ENCODE measurements at places on chromosomes 3 and 15.

- no peak for DNase-seq
Measured at GRCh38 chr15:57313134-57313483, 63.2 kb upstream of the CGNL1 start.

GRCh38 chr15:99979371-99979770 lies 246.1 kb upstream of the LYSMD4 start:
- DNase-seq, result no peak

- DNase-seq, result no peak
Measured at GRCh38 chr15:70539912-70540530, 223.3 kb downstream of the UACA start.

GRCh38 chr3:172846706-172847105 lies 96.2 kb downstream of the ECT2 start:
- no peak for DNase-seq

DNA sequence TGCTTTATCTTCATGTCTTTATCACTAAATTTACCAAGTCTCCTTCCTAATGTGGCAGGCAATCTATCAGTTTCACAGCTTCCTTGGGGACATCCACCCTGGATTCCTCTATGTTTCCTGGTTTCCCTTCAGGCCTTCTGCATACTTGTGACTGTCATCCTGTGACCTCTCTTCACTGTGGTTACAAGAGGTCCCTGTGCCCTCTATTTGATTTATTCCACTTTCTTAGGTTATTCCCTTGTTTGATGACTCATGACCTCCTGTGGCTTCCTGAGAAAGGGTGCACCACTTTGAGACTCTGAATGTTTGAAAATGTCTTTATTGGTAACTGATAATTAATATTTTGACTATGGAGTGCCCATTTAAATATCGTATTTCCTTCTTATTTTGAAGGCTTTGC lies 60.5 kb upstream of the KY start:
- no peak for DNase-seq

DNA sequence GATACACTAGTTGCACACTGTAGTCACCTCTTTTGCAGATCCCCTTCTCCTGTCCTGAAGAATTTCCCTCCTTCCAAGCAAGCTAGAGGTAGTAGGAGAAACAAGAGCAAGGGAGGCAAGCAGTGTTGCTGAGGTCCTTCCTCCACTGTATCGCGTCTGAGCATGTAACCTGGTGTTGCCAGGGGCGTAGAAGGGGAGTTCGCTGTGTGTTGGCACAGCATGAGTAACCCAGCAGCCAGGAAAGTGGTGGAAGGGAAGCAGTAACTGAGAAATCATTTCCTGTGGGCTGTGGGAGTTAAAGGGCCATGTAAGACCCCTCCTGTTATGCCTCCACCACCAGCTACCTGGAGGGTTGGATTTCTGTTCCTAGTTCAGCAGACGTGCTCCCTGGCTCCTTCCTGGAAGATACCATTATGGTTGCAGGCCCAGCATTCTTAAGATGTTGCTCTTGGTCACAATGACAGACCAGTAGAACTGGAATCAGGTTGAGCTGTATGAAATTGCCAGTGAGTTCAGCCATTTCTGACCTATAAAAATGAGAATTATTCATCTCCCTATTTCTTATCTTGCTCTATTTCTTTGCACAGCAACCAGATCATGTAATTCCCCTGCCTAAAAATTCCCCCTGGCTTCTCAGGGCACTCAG lies 215.3 kb upstream of the TOPAZ1 start:
- no peak for DNase-seq

DNA sequence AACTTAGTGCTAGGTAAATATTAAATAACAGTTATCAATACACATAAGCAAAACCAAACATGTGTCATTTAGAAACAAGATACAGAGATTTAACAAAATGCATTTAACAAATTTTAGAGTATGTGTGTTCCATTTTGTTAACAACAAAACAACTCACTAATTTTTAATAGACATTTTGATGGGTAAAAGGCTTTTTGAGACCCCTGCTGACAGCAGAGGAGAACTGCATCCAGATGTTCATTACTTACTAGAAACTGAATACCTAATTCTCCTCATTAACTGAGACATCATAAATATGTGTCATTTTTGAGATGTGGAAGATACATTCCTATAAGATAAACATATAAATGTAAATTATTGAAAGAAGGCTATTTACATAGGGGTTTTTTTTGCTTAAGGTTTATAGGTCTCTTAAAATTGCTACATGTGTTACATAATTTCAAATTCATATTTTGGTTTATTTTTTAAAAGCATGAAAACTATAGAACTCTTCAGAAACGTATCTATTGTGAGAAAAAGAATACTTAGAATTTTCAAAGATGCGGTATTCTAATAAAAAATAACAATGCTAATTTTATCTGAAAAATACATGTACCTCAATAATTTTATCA lies 1009.8 kb downstream of the TUSC7 start:
- peak; percentile 19 for DNase-seq

DNA sequence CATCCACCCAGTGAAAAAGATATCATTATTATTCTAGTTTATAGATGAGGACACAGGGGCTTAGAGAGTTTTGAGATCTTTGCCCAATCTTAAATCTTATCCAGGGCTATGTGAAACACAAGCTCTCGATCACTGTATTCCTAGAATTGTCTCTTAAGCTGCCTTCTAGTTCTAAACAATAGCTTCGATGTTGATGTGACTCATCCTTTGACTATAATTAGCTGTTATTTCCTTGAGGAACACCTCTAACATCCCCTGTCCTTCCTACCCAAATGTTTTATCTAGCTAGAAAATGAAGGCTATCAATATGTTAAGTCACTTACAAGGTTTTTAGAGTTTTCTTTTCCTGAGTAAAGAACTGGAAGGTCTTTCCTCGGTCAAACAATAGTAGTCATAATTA lies 83.1 kb upstream of the STAC start:
- no peak for DNase-seq

DNA sequence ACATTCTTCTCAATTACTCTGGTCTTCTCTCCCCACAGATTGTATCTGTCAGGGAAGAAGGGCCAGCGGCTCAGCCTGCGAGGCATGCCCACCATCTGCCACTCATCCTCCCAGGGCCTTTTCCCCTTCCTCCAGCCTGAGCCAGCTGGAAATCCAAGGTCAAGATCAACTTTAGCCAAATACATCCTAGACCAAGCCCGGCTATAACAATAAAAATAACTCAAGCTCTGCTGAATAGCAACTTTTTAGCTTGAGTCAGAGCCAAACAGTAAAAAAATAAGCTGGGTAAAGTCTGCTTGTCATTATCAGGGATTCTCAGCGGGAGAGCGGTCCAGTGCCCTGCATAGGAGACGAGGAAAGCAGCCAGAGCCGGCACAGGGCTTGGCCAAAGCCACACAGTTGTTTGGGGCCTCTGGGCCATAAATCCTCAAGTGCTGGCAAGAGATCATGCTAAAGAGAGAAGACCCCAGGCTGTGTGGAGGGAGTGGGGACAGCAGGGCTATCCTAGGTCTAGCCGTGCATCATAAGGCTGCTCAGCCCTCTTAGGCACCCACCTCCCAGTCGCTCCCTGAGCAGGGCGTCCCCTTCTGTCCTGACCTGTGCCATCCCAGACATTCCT lies 76.2 kb upstream of the HERC1 start:
- DNase-seq, result no peak

DNA sequence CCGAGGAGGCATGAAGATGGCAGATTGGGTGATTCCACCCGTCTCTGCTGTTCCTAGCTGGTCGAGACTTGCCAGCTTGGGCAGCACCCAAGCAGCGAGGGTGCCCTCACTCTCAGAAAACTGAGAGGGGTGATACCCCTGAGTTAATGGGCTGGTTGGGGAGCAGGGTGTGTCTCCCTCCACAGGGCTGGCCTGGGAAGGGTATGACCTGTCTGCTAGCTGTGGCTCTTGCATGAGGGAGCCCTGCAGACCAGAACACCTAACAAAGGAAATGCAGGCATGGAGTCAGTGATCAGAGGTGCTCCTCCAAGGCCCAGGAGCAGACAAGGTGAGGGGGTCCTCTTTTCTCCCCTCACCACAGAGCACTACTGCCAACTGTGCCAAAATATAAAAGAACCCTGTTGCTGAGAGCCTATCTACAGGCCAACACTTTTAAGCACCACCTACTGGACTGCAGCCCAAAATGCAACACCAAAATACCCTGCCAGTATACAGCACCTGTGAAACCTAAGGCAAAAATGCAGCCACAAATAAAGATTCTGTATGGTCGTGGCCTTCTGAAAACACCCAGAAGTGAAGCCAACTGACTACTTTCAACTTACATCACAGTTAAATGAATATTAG lies 35.8 kb upstream of the PPM1L start:
- no peak for DNase-seq

GRCh38 chr15:63506537-63507035 lies 2.2 kb downstream of the USP3 start:
- peak; percentile 38 for DNase-seq

DNA sequence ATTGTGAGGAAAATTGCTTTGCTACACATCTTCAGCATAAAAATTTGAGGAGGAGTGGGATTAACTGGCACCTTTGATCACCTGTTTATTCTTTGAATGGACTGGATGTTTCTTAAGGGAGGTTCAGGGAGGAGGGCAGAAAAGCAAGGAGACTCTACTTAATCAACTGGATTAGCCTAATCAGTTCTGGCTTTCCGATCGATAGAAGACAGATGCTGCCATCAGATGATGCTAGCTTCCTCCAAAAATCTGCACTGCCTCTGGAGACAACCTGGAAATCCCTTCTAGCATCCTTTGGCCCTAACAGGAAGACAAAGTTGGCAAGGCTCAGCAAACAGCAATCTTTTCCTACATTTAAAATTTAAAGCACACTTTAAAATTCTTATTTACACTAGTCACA lies 197.8 kb downstream of the EBLN2 start:
- DNase-seq, result no peak

GRCh38 chr15:60392601-60392985 lies 5.2 kb downstream of the ANXA2 start:
- peak; percentile 9 for DNase-seq

- DNase-seq, result no peak
Measured at GRCh38 chr3:157098823-157099185, 61.1 kb downstream of the CCNL1 start.

DNA sequence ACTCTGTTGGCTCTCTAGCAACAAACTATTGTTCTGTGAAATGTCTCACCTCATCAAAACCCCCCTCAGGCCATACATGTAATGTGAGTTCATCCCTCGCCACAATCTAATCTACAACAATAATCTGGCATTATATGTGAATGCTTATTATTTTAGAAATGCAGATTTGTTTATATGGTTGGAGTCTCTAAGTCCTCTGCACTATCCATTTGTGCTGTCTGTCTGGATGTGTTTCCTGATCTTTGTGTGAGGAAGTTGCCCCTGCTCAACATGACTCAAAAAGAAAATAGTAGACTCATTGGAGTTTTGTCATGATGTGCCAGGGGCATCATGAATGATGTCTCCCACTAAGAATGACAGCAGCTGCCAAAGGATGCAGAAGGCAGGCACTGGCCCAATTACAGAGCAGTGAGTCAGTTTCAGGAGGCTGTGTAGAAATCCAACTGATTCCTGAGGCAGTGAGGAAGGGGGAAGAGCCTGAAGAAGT lies 161.6 kb upstream of the PDZRN3 start:
- no peak for DNase-seq

Data from erythroblast (primary cell).